ENCODE measurements at places on chromosomes 6 and 20.

GRCh38 chr20:44388466-44389023, 33.0 kb downstream of the HNF4A start:
- peak; percentile 91 for DNase-seq

- DNase-seq, result peak; percentile 86
Observed at GRCh38 chr6:148307405-148307804, 35.2 kb upstream of the SASH1 start.

GRCh38 chr20:650954-651353, 2.0 kb downstream of the SRXN1 start:
- DNase-seq, result no peak

DNA sequence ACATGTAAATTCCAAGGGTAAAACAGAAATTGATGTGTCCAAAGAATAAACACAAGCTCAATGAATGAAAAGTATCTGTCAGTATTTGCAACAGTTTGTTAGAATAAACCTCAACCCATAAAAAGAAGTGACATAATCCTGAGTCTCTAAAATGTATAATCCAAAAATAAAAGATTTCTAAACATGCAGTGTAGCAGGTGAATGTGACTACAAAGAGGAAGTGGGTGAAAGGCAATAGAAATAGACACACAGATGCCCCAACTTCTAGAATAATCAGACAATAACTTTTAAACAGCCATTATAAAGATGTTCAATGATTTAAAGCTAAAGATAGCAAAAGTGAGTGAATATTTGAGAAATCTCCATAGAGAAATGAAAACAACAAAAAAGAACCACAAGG, 1009.2 kb upstream of the GJE1 start:
- no peak for DNase-seq

DNA sequence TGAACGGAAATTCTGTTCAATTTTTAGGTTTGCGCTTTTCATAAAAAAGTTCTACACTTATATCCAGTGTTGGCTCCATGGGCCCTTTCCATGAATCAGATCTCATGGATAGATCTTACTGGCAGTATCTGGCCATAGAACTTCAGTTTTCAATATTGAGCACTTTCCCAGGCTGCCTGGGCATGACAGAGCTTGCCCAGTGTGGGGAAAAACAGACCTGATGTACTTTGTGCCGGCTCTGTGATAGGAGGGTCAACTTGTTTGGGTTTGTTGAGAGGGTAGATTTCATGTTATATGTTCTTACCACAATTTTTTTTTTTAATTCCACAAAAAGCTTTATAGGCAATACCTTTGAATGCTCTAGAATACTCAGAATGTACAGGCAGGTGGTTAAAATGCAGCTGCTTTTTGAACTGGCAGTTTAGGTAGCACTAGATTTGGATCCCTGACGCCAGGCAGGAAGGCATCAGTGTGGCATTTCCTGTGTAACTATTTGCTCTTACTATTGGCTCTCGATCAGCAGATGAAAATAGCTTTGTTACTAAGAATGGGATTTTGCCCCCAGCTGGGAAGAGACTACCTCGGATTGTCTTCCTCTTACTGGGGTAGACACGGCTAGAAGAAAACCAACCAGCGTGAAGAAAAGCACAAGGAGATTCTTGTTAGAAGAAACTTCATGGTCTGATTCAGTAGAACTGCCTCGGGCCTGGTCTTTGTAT, 404.9 kb upstream of the SOX4 start:
- no peak for DNase-seq

DNA sequence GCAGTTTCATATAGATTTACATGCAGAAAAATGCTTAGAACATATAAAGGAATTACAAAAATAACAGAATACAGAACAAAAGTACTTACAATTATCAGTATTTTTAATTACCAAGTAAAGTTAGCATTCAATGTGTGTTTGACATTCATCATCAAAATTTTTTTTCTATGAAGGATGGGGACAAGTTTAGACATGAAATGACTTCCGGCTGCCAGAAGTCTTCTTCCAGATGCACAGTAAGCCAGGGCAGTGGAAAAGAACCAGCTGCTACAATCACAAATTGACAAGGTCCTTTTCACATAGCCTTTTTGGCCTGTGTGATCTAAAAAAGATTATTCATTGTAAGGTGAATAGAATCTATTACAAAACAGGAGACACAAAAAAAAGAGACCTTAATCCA, 73.8 kb downstream of the HUS1B start:
- no peak for DNase-seq

- no peak for DNase-seq
Observed at GRCh38 chr6:161954699-161955276, 680.9 kb upstream of the AGPAT4 start.

DNA sequence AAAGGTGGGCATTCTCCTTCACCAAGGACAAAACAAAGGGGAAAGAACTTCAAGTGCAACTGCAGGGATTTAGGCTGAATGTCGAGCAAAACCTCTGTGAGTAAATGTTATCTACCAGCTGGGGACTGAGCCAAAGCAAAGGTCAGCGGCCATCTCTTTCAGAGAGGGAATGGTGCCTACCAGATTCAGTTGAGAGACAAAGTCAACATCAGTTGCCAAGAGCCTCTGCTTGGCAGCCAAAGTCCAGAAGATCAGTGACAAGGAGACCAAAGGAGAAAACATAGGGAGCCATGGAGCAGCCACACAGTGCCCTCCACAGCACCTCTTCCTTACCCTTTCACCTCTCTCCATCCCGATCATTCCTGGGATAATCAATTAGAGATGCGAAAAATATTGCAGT, 472.5 kb downstream of the KIF16B start:
- no peak for DNase-seq

DNA sequence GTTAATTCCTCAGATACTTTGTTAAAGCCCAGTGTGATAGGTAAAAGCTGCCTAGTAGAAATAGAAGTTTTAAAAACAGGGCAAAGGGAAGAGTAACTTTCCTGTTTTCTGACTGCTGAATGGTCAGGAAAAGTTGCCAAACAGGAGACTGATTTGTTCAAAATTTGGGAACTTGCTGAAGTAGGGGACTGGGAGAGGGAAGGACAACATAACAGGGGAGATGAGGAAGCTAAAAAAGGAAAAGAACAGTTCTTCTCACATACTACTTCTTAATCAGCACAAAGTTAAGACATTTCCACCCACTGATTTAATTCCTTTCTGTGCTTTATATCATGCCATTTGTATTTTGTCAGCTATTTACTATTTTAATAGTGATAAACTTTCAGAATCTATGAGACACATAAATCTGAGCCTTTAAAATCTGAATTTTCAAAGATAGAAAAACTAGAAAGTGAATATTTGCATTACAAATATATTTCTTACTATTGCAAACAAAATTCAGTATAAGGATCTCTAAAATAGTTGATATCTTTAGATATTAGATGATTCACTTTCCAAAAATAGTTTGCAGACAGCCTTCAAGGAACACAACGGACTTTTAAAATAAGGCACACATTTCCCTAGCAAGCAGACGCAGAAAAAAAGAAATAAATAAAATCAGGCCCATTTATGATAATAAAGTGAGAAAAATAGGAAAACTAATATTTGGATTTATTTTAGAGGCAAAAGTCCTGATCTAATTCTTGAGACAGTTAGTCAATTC, 36.9 kb upstream of the SLC16A10 start:
- no peak for DNase-seq

GRCh38 chr6:69863766-69864165, 2.6 kb upstream of the COL19A1 start:
- DNase-seq, result no peak

DNA sequence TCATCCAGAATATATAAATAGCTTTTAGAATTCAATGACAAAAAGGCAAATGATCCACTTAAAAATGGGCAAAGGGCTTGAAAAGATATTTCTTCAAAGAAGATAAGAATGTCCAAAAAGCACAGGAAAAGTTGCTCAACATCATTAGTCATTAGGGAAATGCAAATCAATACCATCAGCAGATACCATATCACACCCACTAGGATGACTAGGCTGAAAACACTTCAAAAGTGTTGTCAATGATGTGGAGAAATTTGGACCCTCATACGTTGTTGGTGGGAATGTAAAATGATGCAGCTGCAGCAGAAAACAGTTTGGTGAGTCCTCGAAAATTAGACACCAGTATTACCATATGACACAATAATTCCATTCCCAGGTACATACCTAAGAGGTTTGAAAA, 303.6 kb upstream of the SLC35B3 start:
- no peak for DNase-seq

- no peak for DNase-seq
Observed at GRCh38 chr6:44044154-44044539, 83.1 kb downstream of the MRPL14 start.

- DNase-seq, result no peak
Observed at GRCh38 chr20:56927127-56927526, 298.0 kb downstream of the TFAP2C start.

GRCh38 chr6:16033214-16033613, 95.7 kb upstream of the MYLIP start:
- no peak for DNase-seq

DNA sequence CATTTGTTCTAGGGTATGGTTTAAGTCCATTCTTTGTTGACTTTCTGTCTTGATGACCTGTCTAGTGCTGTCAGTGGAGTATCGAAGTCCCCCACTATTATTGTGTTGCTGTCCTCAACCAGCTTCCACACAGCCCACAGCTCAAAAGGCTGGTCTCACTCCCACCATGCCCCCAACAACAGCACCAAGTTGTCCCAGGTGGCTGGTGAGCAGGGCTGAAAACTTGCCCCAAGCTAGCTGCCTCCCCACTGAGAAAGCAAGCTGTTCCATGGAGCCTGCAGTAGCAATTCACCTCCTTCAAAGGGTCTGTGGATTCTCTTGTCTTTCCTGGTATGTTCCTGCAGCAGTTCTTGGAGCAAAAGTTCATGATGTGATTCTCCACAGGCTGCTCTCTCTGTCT, 221.0 kb downstream of the SYNDIG1 start:
- DNase-seq, result no peak

GRCh38 chr6:7295916-7296315, 17.1 kb downstream of the SSR1 start:
- DNase-seq, result no peak

DNA sequence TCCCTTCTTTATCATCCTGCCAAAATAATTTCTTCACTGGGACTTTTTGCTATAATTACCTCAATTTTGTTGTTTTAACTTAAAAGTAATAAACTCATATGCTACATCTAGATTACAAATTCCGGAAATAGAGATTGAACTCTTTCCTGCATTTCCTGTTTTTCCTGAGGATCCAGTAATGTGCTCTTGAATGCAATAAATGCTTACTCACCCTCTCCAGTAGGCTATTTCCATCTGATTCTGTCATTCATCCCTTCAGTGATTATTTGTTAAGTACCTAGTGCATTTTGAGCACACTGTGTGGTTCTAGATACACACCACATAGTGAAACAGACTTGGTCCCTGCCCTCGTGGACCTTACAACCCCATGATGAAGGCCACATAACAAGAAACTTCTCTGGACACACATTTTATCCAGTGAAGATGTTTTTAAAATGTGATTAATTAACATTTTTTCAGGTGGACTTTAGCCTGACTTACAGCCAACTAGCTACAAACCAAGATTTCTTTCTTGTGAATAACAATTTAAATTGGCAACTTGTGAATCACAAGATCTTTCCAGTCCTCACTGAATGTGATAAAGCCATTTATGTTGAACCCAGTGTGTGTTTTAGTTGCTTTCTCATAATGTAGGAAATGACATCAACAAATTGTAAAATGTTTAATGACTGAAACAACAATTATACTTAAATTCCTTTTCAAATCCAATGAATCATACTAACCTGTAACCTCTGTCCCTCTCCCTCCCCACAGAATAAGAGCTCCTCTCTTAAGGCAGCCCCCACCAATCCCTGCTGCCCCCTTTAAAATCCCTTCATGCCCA, 272.3 kb downstream of the KHDC1L start:
- peak; percentile 90 for DNase-seq

DNA sequence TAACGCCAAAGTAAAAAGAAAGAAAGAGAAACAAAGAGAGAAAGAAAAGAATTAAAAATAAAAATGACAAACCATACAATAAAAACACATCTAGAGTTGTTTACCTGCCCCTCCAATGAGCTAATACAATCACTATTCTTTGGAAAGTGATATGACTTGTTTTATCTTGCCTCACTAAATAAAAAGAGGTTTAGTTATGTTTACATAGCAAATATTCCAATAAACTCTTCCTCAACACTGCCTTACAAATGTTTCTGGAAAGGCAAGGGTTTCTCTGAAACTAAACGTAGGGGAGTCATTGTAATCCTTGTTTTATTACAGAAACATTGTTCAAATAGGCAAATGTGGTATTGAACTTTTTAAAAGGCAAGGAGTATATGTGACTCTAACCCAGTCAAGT, 396.2 kb downstream of the EPM2A start:
- peak; percentile 14 for DNase-seq

- DNase-seq, result no peak
Observed at GRCh38 chr6:118371955-118372354, 176.1 kb upstream of the PLN start.

DNA sequence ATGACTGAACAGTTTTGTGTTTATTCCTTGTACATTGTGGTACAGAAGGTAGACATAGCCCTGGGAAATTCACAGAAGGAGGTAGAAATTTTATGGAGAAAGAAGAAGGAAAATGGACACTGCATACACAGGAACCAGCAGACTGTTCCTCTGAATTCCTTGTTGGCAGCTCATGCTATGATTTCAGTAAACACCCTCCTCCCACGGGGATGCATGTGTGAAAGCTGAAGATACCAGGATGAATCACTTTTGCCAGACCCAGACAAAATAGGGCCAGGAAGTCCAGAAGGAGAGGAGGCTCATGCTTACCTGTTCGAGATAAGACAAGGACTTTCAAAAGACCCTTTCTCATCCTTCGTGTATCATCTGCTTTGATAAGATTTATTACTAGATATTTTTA, 110.3 kb upstream of the GGTLC1 start:
- DNase-seq, result peak; percentile 81

- no peak for DNase-seq
Observed at GRCh38 chr6:80161434-80161833, 55.0 kb downstream of the BCKDHB start.

All from PC-3 (cell line).